Eye (tissue), 1 donor: ENCODE measurements at places on chromosomes 1 and 21.

DNA sequence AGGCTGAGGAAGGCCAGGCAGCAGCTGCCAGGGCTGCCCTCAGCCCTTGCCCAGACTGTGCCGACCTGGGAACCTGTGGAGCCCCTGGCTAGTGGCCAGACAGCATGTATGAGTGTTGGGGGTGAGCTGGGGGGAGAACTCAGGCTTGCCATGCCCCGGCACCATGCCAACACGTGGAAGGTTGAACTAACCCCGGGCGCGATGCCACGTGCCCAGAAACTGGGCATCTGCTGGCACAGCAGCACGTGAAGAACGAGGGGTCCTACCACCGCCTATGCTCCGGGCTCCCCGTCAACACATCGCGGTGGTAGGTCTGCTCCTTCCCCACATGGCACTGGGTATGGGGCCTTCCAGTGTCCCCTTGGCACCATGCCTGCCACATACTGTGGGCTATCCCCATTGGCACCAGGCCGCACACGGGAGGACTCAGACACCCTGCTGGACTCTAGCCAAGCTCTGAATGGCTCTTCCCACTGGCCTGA lies 68.7 kb downstream of the CASZ1 start:
- DNase-seq: no peak

DNA sequence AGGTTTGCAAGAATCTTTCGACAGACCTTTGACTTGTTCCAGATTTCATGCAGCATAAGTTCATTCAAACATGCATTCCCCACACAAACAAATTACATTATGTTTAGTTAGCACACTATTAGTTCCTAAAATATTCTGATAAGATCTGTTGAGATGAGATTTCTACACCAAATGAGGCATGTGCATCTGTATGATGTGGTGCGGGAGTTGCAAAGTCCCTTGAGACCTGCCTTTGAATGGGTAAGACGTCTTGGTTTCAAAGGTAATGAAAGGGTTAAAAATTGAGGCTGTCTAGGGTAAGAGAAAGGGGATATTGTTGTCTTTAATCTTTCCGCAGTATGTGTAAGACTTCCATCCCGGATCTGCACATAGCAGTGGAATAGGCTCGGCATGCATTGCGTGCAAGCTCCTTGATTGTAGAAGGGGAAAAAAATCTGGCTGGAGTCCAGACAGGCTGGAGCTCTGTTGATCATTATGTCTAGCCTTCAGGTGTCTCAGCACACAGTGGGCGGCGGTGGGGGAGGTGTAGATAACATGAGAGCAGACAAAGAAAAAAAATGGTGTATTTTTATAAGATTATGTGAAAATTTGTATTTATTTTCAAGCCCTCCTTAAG lies 296.6 kb downstream of the PTPRC start:
- DNase-seq: peak; percentile 97

- DNase-seq: peak; percentile 63
Measured at GRCh38 chr1:32701951-32702598, 495 bp downstream of the SYNC start.

DNA sequence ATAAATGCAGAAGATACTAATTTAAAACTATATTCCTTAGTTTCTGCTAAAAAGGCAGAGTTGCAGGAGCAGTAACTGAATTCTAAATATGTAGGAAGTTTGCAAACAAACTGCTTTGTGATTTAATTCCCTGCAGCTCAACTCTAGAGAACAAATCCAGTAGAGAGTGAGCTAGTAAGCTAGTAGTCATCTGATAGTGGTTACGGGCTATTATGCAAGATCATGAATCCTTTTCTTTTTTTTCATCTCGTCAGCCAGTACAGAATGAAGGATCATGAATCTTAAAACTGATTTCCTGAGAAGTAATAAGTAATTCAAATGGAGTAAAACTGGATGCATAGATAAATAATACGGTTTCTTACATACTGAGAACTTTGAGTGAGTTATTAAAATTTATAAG lies 3.3 kb downstream of the DPH5 start:
- no peak for DNase-seq

DNA sequence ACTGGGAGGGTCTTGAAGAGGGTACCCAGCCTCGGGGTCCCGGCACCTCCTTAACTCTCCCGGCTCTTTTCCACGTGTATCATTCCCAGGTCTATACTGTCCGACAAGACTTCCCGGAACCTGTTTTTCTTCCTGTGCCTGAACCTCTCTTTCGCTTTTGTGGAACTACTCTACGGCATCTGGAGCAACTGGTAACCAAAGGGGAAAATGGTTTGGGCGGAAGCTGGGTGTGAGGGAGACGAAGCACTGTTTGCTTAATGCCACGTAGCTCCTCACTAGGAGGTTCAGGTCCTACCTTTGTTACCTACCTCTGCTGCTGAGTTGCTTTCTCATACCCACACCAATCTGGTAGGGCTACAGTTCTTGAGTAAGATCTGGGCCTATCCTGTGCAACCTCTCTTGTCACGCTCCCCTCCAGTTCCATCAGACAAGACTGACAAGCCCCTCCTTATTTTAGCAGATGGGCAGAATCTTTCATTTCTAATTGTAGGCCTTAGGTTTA lies 642 bp downstream of the SLC30A7 start:
- peak; percentile 70 for DNase-seq

DNA sequence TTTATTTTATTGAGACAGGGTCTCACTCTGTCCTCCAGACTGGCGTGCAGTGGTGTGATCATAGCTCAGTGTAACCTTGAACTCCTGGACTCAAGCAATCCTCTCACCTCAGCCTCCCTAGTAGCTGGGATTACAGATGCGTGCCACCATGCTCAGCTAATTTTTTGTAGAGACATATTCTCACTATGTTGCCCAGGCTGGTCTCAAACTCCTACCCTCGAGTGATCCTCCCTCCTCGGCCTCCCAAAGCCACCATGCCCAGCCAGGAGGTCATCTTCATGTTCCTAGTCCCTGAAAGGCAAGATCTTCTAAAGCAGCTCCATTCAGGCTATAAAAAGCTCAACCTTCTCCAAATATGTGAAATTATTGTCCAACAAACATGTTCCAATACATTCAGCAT lies 53.9 kb downstream of the TOR1AIP2 start:
- DNase-seq: no peak

GRCh38 chr1:72286401-72286800 lies 4.1 kb upstream of the NEGR1 start:
- DNase-seq: no peak

DNA sequence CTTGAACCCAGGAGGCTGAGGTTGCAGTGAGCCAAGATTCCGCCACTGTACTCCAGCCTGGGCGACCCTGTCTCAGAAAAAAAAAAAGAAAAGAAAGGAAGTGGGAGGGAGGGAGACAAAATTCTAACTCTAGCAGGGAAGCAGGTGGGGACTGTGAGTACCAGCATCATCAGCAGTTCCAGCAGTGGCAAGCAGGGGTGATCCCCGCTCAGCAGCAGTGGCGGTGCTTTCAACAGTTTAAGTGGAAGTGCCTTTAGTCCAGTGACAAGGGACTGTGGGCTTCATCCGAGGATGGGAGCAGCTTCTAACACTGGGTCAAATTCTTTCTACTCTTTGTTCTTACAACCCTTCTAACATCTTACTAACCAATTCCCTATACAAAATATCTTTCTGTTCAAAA lies 858.1 kb upstream of the ADAMTS5 start:
- no peak for DNase-seq

- peak; percentile 47 for DNase-seq
Measured at GRCh38 chr1:119773711-119774241, 5.1 kb upstream of the HMGCS2 start.

DNA sequence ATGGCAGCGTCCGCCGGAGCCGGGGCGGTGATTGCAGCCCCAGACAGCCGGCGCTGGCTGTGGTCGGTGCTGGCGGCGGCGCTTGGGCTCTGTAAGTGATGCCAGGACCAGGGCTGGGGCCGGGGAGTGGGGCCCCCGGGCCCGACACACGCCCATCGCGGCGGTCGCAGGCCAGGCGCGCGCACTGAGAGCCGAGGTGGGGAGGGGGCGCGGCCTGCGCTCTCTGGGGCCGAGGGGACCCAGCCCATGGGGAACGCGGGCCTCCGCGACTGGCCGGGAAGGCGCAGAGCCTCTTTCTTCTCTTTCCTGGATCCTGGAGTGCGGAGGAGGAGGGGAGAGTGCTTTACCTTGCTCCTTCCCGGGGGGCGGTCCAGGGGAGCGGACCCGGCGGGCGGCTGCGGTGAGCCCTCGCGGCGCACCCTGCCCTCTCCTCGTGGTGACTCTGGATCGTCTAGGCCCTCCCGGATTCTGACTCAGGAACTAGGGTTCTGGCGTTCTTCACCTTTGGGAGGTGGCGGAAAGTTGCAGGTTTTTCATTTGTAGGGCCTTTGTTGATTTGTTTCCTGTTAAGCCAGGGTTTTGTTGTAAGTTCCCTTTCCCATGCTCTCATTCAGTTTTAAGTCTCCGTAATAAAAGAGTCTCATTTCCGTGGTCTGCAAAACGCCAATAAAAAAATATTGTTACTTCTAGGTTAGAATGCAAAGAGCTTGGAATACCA lies 529 bp downstream of the MPZL1 start:
- peak; percentile 87 for DNase-seq

DNA sequence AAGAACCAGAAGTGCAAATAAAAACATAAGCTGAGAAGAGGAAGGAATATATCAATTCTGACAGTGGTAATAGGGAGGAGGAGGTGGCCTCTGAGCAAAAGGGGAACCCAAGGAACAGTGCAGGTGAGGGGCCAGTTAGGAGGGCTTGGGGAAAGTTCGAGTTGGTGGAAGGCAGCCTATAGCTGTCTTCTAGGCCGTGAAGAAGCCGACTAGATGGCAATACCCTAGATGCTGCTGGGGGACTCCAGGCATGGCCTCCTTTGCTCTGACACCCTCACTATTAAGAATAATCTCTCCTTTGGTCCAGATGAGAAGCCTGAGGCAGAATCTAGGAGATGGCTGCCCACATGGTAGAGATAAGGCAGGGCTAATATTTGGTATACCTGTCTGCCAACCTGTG lies 351.1 kb upstream of the PLXNA2 start:
- DNase-seq: no peak

DNA sequence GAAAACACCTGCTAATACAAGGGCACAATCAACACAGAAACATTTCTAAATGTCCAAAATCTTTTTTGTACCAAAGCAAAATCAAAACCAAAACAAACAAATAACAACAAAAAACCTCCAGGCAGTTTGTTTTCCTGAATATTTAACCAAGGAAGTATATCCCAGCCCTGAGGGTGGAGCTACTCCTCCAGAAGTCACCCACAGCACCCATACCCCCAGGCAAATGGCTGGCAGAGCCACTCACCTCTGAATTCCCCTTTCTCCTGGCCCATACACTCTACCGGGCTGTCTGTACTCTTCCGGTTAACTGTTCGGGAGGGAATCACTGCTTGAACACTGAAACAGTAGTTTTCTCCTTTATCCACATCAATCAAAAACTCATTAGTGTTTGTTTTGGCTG lies 9.5 kb downstream of the F3 start:
- DNase-seq: no peak

DNA sequence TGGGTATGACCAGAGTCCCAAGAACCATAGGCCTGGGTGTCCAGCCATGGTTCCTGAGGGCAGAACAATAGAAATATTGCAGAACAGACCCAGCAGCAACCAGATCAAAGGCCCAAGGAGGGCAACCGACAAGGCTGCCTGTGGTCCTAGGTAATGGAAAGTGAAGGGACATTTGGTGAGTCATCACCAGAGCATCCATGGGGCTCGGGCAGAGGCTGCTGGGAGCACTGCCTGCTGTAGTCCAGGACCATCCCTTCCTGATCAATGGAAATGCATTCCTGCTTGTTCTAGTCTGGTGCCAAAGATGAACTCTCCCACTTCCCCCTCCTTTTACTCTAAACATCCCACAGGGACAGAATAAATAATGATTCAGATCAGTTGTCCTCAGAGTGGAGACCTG lies 172.8 kb upstream of the CACNA1E start:
- DNase-seq: no peak

GRCh38 chr21:34986561-34987500 lies 62.3 kb downstream of the RUNX1 start:
- DNase-seq: peak; percentile 75

DNA sequence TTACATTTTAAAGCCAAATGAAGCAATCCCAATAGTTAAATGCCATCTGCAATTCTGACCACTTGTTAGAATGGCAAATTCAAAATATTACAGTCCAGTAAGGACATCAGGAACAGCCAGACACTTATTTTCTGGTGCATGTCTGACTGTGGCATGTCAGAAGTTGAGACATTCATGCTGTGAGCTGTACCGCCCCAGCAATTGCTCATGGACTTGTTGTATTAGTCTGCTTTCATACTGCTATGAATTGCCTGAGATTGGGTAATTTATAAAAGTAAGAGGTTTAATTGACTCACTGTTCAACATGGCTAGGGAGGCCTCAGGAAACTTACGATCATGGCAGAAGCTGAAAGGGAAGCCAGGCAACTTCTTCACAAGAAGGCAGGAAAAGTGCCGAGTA lies 19.1 kb downstream of the DDAH1 start:
- DNase-seq: no peak

GRCh38 chr1:225152061-225152460 lies 222.6 kb downstream of the DNAH14 start:
- DNase-seq: peak; percentile 10

GRCh38 chr21:39385299-39386145 lies 36.6 kb upstream of the HMGN1 start:
- DNase-seq: peak; percentile 92

- DNase-seq: no peak
Measured at GRCh38 chr21:36783612-36784374, 84.9 kb downstream of the SIM2 start.

GRCh38 chr1:111517469-111518225 lies 14.2 kb upstream of the ADORA3 start:
- no peak for DNase-seq

DNA sequence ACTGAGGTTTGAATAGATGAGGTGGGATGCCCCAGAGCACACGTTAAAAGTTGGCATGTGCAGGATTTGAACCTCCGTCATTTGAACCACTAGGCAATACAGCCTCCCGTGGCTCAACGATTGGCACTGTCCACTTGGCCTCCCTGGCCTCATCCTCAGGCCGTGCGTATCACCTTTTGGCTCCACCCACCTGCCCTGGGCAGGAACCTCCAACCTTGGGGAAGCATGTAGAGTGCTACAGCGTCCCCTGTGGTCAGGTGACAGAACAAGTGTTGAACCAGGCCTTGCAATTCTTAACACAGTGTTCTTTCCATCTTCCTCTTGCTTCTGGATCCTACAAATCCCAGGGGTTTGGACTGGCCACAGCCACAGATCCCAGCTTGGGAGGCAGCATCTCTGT lies 112.6 kb downstream of the PAX7 start:
- no peak for DNase-seq

DNA sequence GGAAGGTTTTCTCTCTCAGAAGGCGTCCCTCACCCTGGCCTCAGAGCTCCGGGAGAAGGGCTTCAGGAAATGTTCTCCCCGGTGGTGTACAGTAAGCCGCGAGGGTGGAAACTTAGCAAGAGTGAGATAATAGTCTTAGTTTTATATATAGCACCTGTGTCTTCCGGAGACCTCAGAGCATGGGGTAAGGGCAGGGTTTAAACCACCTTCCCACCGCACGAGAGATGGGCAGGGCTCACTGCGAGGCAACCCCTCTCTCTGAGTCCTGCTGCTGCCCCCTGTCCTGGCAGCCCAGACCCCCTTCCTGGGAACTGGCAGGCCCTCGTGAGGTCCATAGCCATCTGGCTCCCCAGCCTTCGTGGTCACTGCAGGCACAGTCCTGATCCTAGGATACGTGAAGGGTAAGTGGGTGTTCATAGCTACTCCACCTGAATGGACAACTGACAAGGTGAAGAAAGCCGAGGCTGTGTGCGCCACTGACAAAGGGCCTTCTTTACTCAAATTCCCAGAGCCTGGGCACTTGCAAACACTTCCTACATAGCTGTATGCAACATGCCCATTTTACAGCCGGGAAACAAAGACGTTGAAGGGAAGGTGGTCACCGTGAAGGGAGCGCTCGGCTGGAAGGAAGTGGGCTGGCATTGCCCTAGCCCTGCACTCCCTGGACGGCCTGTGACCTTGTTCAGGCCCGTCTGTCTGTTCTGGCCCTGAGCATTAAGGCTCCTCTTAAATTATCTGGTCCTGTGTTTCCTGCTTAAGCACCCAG lies 26.9 kb downstream of the ITPKB start:
- DNase-seq: no peak
